ENCODE measurements at places on chromosomes 13 and 19.

GRCh38 chr19:55116232-55116858 lies 1.1 kb downstream of the PPP1R12C start:
- peak; percentile 18 for DNase-seq

- no peak for DNase-seq
Observed at GRCh38 chr19:6340493-6341201, 7.2 kb upstream of the ACER1 start.

DNA sequence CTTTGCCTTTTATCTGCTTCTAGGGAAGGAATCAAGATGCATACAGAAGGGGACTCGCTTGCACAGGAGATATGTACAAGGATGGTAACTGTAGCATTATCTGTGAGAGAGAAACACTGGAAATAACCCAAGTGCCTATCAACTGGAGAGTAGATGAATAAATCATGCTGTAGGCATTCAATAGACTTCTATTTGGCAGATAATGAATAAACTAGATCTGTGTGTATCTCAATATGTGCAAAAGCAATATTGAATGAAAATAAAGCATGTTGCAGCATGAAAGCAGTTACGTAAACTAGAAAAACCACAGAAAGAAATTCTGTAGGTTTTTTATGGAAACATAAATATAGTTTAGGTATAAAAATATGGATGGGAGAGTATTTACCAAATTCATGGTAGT lies 38.6 kb upstream of the RGCC start:
- DNase-seq: no peak

GRCh38 chr13:97275776-97276501 lies 53.8 kb downstream of the MBNL2 start:
- no peak for DNase-seq

GRCh38 chr19:53455828-53456227 lies 11.7 kb upstream of the ZNF813 start:
- no peak for DNase-seq

DNA sequence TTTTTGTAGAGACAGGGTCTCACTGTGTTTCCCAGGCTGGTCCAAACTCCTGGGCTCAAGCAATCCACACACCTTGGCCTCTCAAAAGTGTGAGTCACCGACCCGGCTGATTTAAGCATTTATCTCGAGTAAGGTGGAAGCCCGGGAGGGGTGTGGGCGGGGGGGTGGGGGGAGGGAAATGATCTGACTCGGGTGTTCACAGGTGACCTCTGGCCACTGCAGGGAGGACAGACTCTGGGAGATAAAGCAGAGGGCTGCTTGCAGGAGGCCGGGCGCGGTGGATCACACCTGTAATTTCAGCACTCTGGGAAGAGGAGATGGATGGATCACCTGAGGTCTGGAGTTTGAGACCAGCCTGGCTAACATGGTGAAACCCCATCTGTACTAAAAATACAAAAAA lies 7.9 kb downstream of the DENND1C start:
- DNase-seq: no peak

DNA sequence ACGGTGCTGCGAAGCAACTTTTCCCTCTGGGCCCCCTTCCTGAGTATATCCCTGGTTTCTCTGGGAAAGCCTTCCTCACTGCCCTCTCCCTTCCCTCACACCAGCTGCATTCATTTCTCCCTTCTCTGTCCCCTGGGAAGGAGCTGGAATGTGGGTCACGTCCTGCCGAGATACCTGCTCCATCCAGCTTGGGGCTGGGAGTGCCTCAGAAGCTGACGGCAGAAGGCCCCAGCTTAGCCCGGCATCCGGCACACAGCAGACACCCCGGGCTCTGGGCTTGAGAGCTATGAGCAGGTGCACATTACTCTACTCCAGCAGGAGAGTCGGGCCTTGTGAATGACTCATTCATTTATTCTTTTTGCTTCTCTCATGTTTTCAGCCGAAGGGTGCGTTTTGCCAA lies 170.6 kb downstream of the TEX29 start:
- DNase-seq: no peak

DNA sequence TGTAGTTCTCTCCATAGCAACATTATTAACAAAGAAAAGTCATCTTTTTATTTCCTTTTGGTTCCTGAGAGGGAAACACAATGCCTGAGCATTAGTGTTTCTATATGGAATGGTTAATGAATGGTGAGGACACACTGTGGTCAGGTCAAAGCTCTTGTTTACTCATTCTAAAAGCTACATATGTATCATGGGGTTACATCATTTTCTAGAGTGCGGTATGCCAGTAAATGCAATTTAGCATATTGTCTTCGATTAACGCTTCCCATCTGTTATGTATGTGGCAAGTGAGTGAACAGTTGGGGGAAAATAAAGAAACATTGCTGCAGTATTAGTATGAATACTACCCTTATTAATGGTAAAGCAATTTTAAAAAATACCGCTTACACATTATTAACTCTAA lies 1152.2 kb upstream of the SPRY2 start:
- DNase-seq: no peak

DNA sequence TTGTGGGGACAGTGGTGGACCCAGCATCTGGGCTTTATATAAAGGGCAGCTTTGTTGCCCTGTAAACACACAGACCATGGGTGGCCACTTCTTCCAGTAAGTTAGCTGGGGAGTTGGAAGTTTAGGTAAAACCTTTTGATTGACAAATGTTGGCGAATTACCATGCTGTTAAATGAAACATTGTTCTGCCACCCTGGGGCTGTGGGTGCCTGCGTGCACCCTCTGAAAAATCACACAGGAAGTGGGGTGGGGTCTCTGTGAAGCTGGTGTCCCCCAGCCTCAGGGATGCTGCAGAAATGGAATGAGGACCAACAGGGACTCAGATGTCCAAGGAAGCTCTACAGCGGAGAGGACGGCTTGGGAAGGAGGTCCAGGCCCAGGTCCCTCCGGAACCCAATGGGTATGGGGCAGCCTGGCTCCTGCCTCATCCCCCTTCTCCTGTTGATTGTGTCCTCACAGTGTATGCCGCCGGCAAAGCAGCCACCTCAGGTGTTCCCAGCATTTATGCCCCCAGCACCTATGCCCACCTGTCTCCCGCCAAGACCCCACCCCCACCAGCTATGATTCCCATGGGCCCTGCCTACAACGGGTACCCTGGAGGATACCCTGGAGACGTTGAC lies 2.8 kb upstream of the USF2 start:
- DNase-seq: no peak

DNA sequence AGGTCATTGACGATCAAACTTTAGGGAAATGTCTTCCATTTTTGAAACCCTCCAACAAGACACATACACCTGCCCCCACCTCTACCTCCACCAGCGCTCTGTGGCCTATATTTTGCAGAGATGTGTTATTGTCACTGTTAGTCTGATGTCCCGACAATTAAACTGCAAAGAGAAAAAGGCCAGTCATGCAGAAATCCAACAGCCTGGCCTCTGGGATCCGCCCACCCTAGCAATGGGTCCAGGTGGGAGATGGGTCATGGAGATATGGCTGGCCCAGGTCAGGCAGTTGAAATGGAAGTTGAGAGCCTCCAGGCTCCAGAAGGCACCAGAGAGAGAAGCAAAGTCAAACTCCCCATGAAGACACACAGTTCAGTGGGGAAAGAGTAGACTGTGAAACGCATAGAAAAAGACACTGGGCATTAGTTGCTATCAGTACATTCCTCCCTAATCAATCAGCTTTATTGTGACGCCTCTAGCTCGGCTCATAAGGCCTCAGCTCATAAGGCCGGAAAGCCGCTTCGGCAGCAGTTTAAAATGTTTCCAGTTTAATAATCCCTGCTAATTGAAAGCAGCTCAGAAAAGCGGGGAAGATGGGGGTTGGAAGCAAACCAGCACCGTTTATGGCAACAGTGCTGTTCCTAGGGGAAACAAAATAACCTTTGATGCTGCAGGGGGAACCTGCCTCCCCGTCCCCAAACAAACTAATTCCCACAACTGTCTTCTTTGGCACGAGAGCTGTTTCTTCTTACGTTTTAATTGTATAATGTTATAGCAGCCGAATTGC lies 239.7 kb upstream of the ZNF507 start:
- DNase-seq: no peak

GRCh38 chr13:113649212-113649611 lies 8.8 kb downstream of the ATP4B start:
- no peak for DNase-seq

GRCh38 chr19:12788682-12789097 lies 2.6 kb upstream of the JUNB start:
- DNase-seq: no peak

- DNase-seq: no peak
Observed at GRCh38 chr13:113732176-113732960, 26.7 kb upstream of the TMEM255B start.

DNA sequence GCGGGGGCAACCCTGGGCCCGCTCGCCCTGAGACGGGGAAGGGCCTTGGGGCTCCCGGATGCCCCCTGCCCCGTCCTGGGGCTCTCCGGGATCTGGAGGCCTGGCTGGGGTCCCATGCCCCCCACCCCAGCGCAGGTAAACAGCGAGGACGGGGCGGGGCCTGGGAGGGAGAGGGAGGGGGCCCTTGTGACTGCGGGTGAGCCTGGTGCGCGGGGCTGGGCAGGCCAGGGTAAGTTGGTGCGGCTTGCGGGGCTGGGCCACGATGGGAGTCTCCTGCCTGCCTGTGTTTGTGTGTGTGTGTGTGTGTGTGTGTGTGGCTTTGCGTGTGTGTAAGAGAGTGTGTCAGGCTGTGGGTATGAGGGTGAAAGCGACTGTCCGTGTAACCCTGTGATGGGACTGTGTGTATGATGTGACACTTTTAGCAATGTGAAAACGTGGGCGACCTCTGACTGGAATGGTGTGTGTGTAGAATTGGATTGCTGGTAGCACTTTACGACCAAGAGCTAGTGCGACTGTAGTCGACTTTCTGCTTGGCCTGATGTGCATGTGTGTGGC lies 426 bp downstream of the KLC3 start:
- DNase-seq: no peak

- DNase-seq: no peak
Observed at GRCh38 chr13:79646880-79647279, 165.9 kb downstream of the NDFIP2 start.

- DNase-seq: no peak
Observed at GRCh38 chr13:38213314-38213713, 136.3 kb upstream of the UFM1 start.

- DNase-seq: peak; percentile 50
Observed at GRCh38 chr19:38417544-38418506, 8.2 kb downstream of the RASGRP4 start.

GRCh38 chr19:31054430-31054829 lies 294.8 kb downstream of the TSHZ3 start:
- DNase-seq: no peak

GRCh38 chr13:102845630-102846260 lies at the start of gene ERCC5:
TSS of gene ERCC5 (plus strand) at chr13:102846032. CDS start at chr13:102846267, 235 bp downstream.
- DNase-seq: peak; percentile 93
